Right ventricle myocardium superior (tissue), 1 donor: ENCODE measurements at places on chromosomes 12 and 14. TPM values are rescaled to one million over a fixed set of nuclear protein-coding genes. Genes with fewer than 3 reads are reported as not detected.
A peak's percentile ranks its signal among the peaks of the same experiment; 100 is the strongest.

AMDHD1 gene
- 1.0 TPM for total RNA-seq

LTB4R2 gene
- total RNA-seq = 0.65 TPM

MUCL1 gene
- total RNA-seq = not detected

POTEG gene
- not detected for total RNA-seq

ANO2 gene
- 12.6 TPM for total RNA-seq

DAO gene
- not detected for total RNA-seq

APOF gene
- not detected for total RNA-seq

ZNF664 gene
- 71.3 TPM for total RNA-seq

RNASE7 gene
- not detected for total RNA-seq

ADGRD1 gene
- total RNA-seq = 86.1 TPM

ZC2HC1C gene
- total RNA-seq = 11.3 TPM

DNA sequence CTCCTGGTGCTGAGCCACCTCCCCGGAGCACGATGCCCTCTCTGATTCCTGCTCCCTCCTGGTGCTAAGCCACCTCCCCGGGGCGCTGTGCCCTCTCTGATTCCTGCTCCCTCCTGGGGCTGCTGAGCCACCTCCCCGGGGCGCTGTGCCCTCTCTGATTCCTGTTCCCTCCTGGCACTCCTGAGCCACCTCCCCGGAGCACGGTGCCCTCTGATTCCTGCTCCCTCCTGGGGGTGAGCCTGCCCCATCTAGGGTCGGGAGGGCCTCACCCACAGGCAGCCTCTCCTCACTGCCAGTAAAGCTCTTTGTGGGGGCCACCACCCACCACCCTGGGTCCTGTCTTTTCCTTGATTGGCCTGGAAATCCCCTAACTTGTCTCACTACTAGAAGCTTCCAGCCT, 327.6 kb upstream of the SFSWAP start:
- no peak for DNase-seq

- DNase-seq = no peak
Observed at GRCh38 chr14:86462193-86462753, 932.3 kb downstream of the FLRT2 start.

GRCh38 chr14:76346391-76347160, 29.4 kb upstream of the ESRRB start:
- no peak for DNase-seq

DNA sequence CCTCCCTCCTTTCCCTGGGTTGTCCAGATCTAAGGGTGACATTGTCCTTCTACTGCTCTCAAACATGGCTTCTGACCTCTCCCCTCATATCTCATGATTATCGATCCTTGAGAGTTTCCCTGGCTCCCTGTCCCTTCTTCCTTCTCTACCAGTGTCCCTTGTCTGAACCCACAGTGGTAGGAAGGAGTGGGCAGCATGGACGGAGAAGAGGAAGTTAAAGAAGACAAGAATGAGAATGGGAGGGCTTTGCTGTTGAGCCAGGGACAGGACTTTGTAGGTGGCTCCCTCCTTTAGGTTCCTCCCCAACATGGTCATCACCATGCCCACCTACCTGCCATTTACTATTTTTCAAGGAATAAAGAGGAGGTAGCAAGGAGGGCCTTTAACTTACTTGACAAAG, 166.7 kb downstream of the TMEM117 start:
- DNase-seq = no peak

GRCh38 chr12:107618106-107618505, 67.5 kb upstream of the PWP1 start:
- no peak for DNase-seq

DNA sequence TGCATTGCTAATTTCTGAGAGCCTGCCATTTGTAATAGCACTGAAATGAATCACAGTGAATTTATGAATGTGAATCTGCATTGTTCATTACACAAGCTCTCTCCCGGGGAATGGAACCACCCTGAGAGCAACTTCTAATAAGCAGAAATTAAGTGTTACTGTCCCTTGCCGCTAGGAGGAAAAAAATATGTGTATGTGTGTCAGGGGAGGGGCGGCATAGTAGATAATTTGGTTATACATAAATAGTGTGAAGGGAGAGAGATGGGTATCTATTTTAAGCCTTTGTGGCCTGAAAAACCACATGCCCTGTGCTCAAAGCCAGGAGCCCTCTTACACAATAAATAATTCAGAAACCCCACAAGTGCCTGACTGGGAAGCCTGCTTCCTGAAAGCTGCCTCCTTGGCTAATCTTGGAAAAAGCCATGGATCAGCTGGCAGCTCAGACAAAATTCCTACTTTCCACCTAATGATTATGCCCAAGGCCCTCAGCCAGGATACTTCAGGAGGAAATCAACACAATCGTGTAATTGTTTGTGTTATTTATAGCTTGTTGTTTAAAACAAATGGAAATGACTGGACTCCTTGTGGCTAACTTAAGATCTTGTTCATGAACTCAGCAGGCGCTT, 366.2 kb upstream of the KITLG start:
- no peak for DNase-seq

DNA sequence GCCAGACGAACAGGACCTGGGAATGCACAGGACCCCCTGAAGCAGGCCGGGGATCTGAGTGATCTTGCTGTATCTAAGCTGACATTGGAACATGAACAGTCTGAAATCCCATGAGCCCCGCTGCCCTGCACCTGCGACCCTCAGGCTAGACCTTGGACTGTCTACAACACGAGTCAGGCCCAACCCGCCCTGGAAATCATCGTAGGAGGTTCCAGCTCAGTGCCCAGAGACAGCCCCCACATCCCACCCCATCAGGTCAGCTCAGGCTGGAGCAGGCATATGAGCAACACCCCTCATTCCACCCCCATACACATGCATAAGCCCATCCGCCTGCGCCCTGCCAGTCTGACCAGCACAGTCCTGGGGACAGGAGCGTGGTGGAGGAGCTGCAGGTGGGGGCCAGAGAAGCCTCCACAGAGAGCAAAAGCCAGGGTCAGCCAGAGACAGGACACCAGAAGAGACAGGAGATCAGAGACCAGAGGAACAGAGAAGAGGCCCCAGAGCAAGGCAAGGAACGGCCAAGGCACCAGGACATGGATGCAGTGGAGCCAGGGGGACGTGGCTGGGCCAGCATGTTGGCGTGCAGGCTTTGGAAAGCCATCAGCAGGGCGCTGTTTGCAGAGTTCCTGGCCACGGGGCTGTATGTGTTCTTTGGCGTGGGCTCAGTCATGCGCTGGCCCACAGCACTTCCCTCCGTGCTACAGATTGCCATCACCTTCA, at the start of gene AQP6:
AQP6 (plus strand) TSS at position 307 of the 720 bp plus-strand sequence; CDS start at position 534, 227 bp downstream.
- no peak for DNase-seq

DNA sequence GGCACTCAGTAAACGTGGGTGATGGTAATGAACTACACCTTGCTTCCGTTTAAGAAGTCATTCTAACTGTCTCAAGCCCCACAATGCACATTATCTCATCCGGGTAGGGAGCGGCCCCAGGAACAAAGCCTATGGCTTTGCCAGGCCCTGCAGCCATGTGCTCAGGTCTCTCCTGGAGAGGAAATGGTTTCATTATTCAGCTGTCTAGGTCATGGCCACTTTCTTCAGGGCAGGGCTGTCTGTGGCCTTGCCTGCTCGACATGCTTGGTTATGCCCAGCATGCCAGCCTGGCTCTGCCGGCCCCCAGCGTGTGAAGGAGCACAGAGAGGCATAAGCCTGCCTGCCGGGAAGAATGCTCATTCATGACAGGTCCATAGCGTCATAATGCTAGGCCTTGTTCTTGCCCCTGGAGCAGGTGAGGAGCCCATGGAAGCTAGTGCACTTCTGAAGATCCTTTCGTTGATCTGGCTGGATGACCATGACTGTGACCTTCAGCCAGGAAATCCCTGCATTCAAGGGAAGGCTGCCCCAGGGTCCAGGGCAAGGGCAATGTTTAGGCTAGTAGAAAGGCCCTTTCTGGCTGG, 26.3 kb upstream of the FOS start:
- DNase-seq = no peak

DNA sequence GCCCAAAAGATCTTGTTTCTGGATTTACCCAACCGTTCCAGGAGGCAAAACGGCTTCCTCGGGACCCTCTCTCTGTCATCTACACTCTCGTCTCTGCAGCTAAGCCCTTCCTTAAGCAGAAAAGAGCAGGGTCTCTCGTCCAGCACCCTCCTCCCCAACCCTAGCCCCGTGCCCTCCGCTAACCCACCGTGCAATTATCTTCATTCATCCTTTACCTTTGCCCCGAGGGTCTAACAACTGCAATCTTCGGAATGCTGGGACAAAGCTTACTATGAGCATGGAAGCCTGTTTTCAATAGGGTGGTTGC, 276 bp upstream of the BMAL2 start:
- no peak for DNase-seq

GRCh38 chr12:32126720-32127119, 20.1 kb downstream of the BICD1 start:
- no peak for DNase-seq

DNA sequence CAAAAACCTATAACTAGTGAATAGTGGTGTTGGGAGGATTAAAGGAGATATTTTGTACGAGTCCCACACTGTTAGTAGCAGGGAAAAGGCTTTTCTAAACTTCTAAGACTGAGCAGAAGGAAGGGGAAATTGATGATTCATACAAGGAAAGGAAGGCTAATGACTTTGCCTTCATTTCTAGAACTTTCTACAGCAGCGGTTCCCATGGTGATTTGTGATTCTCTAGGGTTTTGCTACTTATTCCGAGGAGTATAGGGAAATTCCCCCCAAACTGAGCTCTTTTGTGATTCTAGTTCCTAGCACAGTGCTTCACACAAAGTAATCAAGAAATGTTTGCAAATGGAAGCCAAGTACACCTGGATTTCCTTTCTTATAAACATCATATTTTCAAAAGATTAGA, 23.8 kb upstream of the PWP1 start:
- DNase-seq = no peak

DNA sequence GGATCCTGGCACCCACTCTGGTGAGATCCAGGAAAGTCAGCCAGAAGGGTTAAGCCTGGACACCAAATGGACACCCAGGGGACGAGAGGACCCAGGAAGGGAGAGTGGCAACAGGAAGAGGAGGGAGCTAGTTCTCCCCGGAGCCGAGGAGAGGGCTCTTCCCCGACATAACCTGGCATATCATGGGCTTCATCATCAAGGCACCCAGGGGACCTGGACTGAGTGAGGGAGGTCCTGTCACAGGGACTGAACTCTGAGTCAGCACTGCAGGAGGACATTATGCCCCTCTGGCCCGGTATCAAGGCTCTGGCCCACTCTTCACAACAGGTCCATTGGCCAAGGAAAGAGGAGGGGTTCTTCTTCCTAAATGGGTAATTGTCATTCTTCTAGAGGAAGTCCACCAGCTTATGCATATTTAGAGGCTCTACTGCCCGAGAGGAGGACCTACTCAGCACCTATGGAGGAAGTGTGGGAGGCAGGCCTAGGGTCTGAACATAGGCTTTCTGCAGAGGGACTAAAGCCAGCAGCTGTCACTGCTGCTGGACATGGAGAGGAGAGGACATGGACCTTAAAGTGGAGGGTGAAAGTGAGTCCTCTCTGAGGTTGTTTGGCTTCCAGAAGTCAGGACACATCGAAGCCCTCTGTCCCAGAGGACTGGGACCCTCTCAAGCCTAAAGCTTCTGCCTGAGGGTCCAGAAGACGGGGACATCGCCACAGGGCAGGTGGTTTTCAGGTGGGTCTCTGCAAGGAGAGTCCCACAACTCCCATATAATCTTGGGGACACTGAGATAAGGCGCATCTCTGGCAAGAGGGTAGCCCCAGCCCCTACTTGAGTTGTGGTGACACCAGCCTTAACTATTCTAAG, 18.6 kb downstream of the ISCA2 start:
- DNase-seq = peak; percentile 6

DNA sequence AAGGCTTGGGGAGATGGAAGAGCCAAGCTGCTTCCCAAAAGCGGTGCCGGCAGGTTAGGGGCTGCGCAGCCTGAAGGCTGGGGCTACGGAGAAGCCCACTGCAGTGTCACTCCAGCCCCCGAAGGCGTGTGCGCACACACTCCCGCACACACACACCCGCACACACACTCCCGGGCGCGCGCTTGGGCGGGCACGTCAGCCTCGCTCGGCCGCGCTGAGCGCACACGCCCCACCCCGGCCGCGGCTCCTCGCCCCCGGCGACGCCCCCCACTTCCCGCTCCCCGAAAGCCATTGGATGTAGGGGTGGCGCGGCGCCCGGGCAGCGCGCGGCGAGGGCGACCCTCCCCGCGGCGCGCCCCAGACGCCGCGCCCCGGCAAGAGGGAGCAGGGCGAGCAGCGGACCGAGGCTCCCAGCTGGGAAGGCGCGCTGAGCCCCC, at the start of gene KCNK10:
KCNK10 (minus strand) TSS at position 184 of the 437 bp plus-strand sequence. CDS start 471 bp downstream, outside the sequence.
- no peak for DNase-seq

DNA sequence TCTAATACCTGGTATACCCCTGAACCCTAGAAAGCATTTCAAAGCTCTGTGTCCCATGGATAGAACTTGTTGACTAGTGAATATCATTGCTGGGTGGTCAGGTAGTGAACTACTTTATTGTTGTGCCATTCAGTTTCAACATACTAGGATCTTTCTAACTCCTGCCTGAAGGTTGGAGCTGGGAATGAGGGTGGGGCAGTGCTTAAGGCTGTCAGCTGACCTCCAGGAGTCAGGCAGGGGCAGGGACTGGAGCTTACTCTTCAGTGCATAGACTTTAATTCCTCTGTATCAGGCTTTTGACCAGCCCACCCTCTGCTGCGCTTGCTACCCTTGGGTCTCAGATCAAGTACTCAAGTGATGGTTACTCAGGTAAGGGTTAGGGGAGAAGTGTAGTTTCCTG, 102.6 kb upstream of the RFX4 start:
- no peak for DNase-seq

- no peak for DNase-seq
Observed at GRCh38 chr12:25495331-25496097, 57.6 kb downstream of the LMNTD1 start.

- DNase-seq = peak; percentile 65
Observed at GRCh38 chr12:56119361-56119796, 1.3 kb downstream of the ZC3H10 start.

GRCh38 chr12:6253278-6253677, 53.1 kb downstream of the CD9 start:
- no peak for DNase-seq

DNA sequence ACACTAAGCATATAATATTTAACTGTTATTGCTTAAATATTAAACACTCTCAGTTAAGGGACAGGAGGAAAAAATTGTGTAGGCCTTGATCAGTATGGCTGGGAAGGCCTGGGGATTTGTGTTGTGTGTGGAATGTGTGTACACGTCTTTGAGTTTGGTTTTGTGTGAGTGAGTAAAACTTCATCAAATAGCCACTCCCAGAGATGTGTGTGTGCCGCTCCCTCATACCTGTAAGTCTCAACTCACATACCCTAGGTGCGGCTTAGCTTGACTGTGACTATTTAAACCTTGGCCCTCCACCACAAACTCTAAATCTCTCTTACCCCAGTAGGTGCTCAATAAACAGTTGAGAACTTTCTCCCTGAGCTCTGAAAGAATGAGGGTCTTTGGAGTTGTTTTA, 64.3 kb downstream of the FLRT2 start:
- DNase-seq = no peak

- DNase-seq = no peak
Observed at GRCh38 chr14:91284791-91285548, 40.5 kb upstream of the GPR68 start.

DNA sequence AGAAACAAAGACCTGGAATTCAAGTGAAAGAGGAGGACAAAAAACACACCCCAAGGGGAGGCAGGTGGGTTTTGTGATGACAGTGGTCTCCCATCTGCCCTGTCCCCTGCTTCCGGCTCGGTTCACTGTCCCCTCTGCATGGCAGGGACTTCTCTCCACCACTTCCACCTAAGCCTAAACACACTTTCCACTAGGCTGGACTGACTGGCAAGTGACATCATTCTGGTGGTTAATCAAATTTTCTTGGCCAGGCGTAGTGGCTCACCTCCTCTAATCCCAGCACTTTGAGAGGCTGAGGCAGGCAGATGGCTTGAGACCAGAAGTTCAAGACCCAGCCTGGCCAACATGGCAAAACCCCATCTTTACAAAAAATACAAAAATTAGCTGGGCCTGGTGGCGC, 11.9 kb downstream of the PLEKHG6 start:
- no peak for DNase-seq
